ENCODE measurements at places on chromosomes 2 and 18.

DNA sequence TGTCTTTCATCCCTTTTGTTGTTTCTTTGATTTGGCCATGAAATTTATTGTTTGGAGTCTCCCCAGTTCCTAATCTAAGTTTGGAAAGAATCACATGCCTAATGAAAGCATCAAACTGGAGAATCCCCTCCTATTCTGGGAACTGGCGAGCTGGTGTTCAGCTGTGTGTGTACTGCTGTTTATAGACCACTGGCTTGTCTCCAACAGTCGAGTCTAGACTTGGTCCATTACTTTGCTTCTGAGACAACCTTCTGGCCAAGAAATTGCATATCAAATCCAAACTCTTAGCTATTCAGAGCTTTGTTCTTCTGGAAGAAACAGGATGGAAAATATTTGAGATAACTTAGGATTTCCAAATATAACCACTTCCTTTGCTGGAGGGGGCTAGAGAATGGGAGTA, 111.5 kb upstream of the THSD7B start:
- no peak for DNase-seq

DNA sequence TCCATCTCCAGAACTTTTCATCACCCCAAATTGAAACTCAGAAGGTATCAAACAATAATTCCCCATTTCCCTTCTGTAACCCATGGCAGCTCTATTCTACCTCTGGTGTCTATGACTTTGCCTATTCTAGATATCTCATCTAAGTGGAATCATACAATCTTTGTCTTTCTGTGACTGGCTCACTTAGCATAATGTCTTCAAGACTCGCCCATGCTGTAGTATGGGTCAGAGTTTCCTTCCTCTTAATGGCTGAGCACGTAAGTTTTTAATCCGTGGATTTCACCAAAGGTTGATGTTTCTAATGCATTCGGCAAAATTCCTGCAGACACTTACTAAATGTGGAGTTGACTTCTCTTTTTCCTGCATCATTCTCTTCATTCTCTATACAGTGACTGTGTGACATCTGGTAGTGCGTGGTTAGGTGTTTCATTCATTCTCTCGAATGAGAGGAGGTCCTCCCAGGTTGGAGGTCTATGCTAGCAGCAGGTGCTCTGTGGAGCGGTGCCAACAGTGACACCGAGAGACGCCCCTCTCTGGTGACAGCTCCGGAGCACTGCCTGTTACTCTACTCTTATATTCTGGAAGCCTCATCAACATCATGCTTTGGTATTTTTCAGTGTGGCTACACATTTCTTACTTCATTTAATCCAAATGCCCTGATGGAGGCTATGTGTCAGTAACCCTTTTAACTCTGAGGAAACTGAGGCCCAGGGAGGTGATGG, 50.1 kb downstream of the ATOH8 start:
- no peak for DNase-seq

- peak; percentile 36 for DNase-seq
These were observed at the start of gene FHL2 for GRCh38 chr2:105398336-105399206. TSS of gene FHL2 (minus strand) at chr2:105399051. CDS start at chr2:105386516, 12,535 bp downstream.

GRCh38 chr2:210660-211059, 53.2 kb downstream of the SH3YL1 start:
- no peak for DNase-seq

DNA sequence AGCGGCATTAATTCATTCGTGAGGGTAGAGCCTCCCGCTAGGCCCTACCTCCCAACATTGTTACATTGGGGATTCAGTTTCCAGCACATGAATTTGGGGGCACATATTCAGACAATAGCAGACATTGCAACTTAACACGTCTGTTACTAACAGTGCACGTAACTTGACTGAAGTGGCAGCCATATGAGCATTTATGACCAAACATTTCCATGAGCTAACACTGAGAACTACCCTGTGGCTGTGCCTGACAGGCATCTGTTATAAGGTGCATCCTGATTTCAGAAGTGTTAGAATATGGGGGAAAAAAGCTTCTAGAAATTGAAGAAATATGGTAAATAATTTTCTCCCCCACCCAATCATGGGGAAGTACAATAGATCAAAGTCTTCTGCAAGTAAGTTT, 24.5 kb downstream of the MALT1 start:
- DNase-seq, result no peak

- no peak for DNase-seq
These were observed 15.4 kb upstream of the HNMT start for GRCh38 chr2:137948894-137949293.

GRCh38 chr2:135636982-135637381, 104.7 kb upstream of the UBXN4 start:
- no peak for DNase-seq

DNA sequence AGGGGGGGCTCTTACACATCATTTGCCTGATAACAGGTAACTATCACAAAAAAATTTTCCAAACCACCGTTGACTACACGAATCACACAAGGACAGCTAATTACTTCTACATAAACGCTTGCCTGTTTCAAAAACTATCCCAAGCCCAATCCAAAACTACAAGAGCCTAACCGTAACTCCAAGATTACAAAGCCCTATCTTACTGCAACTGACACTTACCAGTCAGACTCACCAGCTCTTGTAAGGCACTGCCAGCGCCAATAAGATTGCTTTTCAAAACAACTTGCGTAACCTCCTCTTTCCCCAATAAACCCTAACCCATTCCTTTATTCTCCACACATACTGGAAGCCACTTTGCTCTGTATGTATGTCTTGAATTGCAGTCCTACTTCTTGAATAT, 148.4 kb downstream of the NBAS start:
- no peak for DNase-seq

DNA sequence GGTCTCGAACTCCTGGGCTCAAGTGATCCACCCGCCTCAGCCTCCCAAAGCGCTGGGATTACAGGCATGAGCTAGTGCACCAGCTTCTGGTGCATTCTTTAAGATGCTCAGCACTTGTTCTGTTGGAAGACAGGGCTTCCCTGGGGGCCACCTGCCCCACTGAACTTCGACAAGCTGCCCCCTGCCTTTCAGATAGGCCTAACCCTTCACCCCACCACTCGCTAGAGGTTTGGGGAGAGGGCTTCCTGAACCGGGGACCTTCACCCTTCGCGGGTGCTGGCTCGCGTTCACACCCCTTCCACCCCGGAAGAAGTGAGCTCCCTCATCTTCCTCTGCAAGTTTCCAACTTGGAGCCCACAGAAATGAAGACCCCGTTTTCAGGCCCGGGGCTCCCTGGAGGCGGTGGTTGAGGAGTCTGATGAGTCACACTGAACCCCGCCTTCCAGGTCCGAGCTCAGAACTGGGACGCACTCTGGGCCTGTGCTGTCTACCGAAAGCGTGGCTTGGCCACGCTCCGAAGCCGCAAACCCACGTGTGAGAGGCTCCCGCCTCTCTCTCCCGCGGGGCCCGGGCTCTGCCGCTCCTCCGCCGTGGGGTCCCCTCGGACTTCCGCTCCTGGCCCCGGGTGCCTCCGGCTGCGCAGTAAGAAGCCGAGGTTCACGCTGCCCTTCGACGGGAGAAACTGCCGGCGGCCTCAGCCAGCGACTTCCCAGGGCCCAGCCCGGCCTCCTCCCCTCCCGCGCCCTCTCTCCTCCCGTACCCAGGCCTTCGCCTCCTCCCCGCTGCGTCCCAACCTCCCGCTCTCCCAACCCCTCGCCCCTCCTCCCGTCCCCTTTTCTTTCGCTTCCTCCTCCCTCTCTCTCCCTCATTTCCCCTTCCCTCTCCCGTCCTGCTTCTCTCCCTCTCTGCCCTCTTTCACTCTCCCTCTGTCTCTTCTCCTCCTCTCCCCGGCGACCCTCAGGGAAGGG, 47.5 kb upstream of the SP3 start:
- DNase-seq, result peak; percentile 15

GRCh38 chr2:72214429-72215143, 66.9 kb upstream of the CYP26B1 start:
- no peak for DNase-seq

- DNase-seq, result no peak
These were observed 16.6 kb upstream of the LNPK start for GRCh38 chr2:176018708-176019107.

Measured in activated T-helper 1 cell treated with Interleukin-2 at 50 U/mL for 16 hours (primary cell).